ENCODE measurements at places on chromosomes 3 and 15.

DNA sequence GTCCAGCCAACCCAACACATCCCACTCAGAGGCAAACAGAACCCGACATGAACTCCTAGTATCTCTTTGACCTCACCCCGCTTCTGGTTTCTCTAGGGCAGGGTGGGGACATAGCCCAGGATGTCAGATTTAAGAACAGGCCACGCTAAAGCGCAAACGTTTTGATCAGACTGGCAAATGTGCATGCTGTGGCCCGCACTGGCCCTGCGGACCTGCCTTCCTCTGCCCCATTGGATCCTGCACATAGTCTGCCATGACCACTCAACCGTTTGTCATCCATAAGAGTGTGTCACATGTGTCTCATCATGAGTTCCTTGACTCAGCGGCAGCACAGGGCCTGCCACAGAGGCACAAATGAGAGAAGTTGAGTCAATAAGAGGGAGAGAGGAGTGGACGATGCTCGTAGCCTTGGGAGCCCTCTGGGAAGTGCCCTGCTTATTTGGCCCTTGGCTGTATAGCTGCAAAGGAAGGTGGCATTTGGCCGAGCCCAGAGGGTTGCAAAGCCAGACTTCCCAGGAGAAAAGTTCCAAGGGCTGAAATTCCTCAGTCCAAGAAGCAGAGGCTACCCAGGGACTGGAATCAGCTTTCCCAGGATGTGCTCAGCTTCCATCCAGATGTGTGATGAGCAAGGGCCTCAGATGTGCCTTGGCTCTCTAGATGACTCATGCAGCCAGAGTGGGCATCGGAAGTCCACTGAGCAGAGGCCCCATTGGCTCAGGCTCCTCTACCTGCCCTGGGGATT is 55.5 kb upstream of the SLCO2A1 start:
- no peak for DNase-seq

DNA sequence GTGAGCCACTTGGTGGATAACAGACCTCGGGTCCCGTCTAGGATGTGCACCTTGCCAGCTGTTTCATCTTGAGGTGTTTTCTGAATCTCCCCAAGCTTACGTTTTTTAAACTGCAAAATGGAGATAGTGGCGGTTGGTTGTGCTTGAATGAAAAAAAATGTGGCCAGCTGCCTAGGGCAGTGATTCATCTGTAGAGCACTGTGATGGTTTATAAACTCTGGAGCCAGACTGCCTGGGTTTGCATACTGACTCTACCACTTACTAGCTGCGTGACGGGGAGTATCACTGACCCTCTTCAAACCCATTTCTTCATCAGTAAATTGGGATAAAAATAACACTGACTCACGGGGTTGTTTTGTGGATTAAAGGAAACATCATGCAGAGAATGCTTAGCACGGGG is 159.1 kb downstream of the CHL1 start:
- no peak for DNase-seq

DNA sequence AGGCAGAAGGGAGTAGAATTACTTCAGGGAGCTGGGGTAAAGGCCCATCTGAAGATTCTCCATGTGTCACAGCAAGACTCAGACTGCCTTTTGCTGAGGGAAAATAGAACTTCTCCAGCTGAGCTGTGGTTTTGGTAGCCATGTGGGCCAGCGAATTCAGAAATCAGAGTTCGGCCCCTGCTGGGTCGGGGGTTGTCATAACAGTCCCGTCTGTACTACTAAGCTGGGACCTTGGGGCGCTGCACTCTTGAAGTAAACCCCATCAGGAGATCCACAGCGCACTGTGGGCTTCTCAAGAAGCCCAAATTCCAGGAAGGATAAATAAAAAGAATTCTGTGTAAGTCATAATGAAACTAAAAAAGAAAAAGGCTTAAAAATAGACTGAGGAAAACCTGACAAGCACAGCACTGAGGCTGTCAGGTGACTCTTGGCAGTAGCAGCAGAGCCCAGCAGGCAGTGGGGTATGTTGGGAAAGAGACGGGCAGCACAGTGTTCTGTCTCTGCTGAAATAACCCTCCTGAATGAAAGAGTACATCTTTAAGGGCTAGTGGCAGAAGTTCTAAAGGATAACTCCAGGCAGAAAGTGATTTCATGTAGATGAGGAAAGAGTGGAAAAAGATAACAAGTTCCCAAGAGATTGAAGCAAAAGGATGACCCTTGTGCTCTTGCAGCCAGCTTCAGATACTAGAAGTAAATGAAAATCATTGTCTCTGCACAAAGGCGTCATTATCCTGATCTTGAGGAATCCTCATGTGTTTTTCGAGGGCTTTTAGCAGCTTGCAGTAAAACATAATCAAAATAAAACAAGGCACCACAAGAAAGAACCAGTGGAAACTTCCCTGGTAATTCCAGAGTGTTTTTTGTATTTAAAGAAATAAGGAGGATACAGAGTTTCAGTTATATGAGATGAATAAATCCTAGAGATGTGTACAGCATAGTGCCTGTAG is 74.5 kb downstream of the RAB7A start:
- peak; percentile 56 for DNase-seq

- DNase-seq, result no peak
These were observed 14.4 kb upstream of the TNFSF10 start for GRCh38 chr3:172537507-172538158.

DNA sequence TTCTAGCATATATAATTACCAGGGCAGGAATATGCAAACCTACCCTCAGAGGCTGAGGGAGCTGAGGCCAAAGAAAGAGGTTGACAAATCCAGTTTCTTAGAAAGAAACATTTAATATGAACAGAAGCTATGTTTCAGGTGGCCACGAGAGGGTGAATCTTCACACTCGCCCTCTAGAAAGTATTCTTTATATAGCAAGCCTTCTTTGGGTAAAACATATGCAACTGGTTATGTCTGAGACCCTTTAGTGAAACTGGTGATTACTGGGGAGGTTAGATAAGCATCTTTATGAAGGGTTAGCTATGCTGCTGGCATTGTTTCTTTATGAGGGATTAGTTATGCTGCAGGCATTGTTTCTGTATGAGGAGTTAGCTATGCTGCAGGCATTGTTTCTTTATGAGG is 50.7 kb upstream of the GOLGA6L2 start:
- DNase-seq, result no peak

DNA sequence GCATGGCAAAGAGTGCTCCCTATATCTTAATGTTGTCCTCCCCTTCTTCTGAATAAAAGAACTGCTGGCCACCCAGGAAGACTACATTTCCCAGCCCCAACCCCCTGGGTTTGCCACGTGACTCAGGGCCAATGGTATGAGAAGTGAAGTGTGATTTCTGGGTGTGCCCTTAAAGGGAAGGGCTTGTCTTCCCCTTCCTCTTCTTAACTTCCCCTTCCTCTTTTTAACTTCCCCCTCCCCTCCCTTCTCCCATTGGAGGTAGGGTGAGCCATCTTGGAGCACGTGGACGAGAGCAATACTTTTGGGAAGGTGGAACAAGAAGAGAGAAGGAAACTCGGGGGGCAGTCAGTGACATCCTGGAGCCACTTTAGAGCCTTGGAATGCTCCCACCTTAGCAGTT is 6.8 kb upstream of the KBTBD12 start:
- no peak for DNase-seq

DNA sequence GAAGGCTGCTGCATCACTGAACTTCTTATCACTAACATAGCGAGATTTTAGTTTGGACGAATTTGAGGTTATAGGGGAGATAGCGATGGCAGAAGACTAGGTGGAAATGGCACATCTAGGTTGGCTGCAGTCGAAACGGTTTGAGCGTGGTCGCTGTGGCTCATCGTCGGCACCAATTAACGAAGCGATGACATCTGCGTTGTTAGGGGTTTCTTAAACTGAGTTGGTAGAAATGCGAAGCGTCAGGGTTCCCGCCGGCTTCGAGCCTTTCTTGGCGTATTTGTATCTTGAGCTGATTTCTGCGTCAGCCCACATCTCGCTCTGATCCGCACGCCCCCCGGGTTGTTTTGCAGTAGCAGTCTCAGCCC is 319 bp downstream of the LNP1 start:
- peak; percentile 61 for DNase-seq

DNA sequence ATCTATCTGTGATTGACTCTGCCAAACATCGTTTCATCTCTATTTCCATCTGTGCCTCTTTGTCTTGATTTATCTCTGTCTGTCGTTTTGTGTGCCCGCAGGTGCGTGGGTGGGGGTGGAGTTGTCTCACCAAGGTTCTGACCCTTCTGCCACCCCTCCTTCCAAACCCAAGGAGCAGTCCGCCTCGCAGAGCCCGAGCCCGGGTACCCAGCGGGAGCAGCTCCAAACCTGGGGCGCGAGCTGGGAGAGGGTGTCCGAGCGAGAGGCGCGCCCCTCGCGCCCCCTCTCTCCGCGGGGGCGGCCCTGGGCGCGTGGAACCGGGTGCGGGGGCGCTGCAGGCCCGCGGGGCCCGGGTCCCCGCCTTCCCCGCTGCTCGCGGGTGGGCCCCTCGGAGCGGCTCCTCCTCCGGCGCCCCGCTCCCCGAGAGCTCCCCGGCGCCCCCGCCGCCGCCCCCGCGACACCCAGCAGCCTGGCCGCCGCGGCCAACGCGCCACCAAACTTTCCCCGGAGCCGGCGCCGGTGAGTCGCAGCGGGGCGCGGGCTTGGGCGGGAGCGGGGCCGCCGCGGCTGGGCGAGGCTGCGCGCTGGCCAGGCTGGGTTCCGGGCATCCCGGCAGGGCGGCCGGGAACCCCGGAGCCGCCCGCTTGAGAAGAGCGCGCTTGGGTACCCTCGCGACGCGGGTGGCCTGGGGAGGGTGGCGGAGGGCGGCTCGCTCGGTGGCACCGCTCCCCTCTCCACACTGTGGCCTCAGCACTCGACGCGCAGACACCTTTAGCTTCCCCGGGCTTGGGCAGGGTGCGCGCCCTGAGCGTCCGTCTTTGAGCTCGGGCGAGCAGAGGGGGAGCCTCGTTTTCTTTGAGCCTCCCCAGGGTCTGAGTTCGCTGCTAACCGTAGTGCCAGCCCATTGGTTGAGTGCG is at the start of gene HRH1:
Gene HRH1 (plus strand): TSS at position 458 of the 917 bp plus-strand sequence. CDS start 104,545 bp downstream, outside the sequence.
- DNase-seq, result no peak

- DNase-seq, result peak; percentile 92
These were observed at the start of gene ATOSA for GRCh38 chr15:52679232-52680040. Gene ATOSA (minus strand): TSS chr15:52679388. CDS start chr15:52678021, 1,367 bp downstream.

DNA sequence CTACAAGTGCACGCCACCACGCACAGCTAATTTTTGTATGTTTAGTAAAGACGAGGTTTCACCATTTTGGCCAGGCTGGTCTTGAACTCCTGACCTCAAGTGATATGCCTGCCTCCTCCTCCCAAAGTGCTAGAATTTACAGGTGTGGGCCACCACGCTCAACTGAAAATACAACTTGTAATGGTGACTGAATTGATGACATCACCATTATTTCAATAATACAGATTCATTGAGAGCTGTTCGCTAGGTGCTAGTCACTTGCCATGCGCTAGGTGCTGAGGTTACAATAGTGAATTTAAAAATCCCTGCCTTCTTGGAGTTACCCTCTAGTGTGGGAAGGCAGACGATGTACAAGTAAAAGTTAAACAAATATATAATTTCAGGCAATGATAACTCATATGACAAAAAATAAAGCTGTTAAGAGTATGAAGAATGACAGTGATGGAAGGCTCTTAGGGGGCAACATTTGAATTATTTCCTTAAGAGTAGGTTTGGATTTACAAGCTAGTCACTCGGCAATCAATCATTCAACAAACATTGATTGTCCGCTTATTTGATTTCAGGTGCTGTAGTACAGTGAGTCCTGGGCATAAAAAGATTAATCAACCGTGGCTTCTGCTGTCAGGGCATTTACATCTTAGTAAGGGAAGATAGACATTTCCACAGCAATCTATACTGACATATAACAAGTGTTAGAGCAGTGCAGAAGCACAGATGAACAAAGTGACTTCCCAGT is 9.1 kb upstream of the PPARG start:
- DNase-seq, result no peak

GRCh38 chr3:24315356-24315755 is 179.3 kb downstream of the THRB start:
- no peak for DNase-seq

- DNase-seq, result no peak
These were observed 53.0 kb downstream of the SLC6A1 start for GRCh38 chr3:11045536-11045935.

- DNase-seq, result no peak
These were observed 49.8 kb downstream of the ST3GAL6 start for GRCh38 chr3:98812851-98813374.

DNA sequence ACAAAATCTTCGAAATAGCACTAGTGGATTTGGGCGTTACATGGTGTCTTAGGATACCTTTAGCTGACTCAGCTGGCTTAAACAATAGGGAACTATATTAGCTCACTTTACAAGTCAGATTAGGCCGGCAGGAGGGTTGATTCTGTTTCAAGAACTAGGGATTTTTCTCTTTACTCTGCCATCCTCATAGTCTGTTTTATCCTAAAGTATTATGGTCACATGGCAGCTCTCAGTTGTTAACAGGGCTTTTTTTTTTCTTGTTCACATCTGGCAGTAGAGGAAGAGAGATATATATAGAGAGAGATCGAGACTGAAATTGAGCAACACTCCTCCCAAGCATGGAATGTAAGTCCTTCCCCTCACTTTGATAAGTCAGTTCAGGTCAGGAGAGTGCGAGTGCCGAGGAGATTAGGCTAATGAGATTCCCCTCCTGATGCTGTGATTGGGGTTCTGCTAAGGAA is 32.9 kb downstream of the CHP1 start:
- DNase-seq, result no peak

- DNase-seq, result peak; percentile 16
These were observed 27.7 kb upstream of the DCP1A start for GRCh38 chr3:53375019-53375418.

DNA sequence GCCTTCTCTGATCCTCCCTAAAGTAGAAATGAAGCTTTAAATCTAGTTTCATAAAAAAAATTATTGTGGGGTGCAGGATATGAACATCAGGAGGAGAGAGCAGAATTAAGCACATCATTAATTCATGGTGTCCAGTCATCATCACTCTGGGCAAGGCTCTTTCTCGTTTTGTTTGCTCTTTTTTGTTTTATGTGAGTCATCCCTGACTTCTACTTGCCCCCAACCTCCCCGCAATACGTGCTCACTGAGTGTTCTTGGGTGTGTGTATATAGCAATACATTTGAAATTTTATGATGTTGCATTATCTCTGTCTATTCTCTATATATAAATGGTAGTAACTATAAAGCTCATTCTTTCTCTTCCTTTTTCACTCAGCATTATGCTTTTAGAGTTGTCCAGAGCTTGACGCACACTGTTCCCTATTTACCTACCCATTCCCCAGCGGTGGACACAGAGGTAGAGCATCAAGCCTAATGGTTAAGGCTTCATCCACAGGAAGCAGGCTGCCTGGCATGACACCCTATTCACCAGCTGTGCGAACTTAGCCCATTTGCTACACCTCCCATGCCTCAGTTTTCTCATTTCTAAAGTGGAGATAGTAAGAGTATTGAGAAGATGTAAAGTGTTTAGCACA is 72.3 kb downstream of the CD200R1L start:
- peak; percentile 44 for DNase-seq

Measured in CD4-positive, alpha-beta T cell treated with Interleukin-4 for 4 hours (primary cell).